ELR (cell line): ENCODE measurements at places on chromosomes 7 and 10.
A peak's percentile ranks its signal among the peaks of the same experiment; 100 is the strongest.

GRCh38 chr7:100888988-100889750 lies at the start of gene UFSP1:
UFSP1 (minus strand) TSS chr7:100889715; CDS start chr7:100889271, 444 bp downstream.
- DNase-seq: no peak

DNA sequence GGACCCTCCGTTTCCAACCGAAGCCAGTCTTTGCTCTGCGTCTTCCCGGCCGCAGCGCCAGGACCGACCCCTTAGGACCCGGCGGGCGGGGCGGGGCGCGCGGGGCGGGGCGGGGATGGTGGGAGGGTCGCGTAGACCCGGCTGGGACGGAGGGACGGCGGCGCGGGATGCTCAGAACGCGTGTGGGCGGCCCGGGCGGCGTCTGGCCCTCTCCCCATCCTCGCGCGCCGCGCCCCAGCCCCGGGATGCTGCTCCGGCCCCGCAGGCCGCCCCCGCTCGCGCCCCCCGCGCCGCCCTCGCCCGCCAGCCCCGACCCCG lies at the start of gene UTF1:
Gene UTF1 (plus strand): TSS at position 174 of the 318 bp plus-strand sequence. CDS start 72 bp downstream, at position 246.
- DNase-seq: no peak

GRCh38 chr10:78899098-78899754 lies 169.5 kb upstream of the ZMIZ1 start:
- no peak for DNase-seq

- DNase-seq: no peak
Observed at GRCh38 chr7:124781418-124781817, 15.8 kb upstream of the GPR37 start.

GRCh38 chr7:120944826-120945562 lies 5.6 kb upstream of the ING3 start:
- DNase-seq: no peak

GRCh38 chr7:48144291-48144768 lies 26.9 kb upstream of the ABCA13 start:
- no peak for DNase-seq

- DNase-seq: peak; percentile 96
Observed at GRCh38 chr7:84701524-84702306, 485.1 kb downstream of the SEMA3D start.

- no peak for DNase-seq
Observed at GRCh38 chr7:32094516-32094915, 24.3 kb upstream of the PDE1C start.

GRCh38 chr10:37703114-37703513 lies 154.3 kb downstream of the ZNF248 start:
- no peak for DNase-seq

GRCh38 chr7:142481548-142481947 lies 223.7 kb upstream of the PRSS58 start:
- peak; percentile 35 for DNase-seq

DNA sequence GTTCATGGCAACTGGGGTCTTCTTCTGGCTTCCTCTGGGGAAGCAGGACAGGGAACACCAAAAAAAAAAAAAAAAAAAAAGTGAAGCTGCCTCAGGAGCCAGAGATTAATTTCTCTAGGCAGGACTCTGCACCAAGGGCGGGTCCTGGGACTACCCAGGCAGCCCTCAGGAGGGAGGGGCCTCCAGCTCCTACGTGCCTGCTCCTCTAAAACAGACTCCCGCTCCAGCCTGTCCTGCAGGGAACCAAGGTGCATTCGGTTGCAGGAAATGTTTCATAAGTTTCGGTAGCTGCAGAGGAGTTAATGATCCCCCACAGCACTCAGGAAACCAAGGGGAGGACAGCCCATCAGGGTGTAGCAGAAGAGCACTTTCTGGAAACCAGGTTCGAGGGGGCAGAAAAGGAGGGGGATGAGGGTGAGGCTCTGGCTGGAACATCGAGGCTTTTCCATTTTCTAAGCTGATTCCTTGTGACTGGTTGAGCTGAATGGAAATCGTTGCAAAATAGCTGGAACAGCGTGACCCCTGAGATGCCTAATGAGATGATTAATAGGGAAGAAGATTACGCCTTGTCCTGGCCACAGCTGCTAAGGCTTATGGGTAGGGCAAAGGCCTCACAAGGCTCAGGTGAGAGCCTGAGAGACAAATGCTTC lies 84.2 kb downstream of the STRA8 start:
- no peak for DNase-seq

GRCh38 chr10:129498680-129499079 lies 31.6 kb downstream of the MGMT start:
- DNase-seq: no peak

GRCh38 chr7:72781161-72781560 lies 46.8 kb downstream of the TYW1B start:
- no peak for DNase-seq

DNA sequence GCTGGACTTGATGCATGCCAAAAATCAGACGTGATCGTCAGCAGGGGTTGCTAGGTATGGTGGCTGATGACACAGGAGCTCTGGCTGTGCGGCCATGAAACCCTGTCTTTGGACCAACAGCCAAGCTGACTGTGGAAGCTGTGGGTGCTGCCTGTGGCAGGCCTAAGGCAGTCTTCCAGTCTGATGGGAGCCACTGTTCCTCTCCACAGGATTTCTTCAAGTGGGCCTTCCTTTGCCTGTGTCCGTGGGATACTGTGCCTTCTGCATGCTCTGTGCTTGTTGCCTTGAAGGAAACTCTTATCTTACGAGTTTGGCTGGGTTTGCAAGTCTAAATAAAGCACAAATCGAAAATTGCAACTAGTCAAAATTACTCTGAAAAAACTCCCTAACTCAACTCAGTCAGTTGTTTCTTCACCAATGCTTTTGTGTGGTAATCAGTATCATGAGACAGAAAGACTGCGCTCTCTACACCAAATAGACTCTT lies 101.9 kb upstream of the PDLIM1 start:
- no peak for DNase-seq

- no peak for DNase-seq
Observed at GRCh38 chr10:48773580-48773979, 88.9 kb downstream of the WDFY4 start.
